ENCODE measurements at places on chromosomes 5 and 9.

DNA sequence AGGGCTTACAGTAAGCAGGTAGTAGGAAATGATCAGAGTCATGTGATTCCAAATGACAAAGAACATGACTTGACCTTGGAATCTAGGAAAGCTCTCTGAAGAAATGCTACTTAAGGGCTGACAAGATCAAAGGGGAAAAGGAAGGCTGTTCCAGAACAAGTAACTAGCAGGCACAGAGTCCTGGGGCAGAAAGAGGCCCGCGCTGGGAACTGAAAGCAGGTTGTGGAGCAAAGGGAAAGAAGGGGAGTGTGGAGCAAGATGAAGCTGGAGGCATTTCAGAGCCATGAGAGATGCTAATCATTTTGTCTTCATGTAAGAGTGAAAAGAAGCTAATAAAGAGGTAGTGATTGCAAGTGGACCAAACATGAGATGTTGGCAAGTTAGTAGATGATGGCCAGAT lies 397.5 kb downstream of the DTWD2 start:
- no peak for DNase-seq

DNA sequence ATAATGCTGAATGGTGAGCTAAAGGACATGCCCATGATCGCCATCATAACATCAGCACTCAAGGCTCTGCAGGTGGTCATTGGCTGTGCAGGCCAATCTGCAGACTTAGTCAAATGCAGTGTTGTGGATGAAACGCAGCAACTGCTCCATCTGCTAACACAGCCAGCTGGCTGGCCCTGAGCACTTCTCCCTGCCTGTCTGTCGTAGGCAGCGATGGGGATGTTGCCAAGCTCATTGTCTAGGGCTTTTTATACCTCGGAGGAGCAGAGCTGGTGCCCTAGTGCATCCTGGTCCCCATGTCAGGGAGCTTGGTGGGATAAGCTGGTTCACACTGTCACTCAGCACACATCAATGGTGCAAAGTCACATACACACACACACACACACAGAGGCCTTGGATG lies 189.4 kb downstream of the TENT4A start:
- DNase-seq, result no peak

DNA sequence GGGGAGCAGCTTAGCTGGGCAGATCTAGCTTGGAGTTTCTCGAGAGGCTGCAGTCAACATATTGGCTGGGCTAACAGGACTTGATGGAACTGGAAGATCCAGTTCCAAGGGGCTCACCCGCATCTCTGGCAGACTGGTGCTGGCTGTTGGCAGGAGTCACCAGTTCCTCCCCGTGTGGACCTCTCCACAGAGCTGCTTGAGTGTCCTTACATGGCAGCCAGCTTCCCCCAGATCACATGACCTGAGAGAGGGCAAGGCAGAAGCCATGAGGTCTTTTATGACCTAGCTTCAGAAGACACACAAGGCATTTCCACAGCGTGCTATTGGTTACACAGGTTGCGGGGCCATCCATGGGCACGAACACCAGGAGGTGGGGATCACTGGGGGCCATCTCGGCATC lies 26.4 kb upstream of the RXRA start:
- no peak for DNase-seq

DNA sequence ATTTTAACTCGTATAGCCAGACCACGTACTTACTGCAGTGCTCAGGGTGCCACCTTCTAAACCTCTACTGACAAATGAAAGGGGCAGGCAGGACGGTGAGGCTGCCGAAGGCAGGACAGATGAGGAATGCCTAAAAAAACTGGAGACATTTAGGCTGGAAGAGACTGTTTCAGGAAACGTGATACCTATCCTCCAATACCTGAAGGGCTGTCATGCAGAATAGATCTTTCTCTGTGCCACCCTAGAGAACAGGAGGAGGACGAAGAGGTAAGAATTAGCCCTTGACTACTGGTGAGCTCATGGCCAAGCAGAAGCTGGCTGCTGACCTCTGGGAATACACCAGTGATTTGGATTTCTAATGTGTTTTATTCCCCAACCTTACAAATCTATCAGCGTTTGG lies 139.4 kb downstream of the EFNA5 start:
- no peak for DNase-seq

DNA sequence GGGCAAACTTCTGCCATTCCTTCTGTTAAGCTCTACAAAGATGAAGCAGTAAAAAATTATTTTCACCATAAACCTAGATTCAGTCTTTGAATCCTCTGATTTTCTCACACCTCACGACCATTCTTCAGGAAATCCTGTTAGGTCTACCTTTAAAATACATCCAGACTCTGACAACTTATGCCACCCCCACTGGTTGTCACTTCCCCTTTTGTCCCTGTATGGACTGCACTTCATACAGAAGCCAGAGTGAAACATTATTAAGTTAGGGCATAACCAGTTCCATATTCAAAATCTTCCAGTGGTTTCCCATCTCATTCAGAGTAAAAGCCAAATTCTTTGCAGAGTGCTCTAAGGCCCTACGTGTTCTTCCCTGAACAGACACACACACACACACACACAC lies 499.8 kb downstream of the RASEF start:
- DNase-seq, result no peak

DNA sequence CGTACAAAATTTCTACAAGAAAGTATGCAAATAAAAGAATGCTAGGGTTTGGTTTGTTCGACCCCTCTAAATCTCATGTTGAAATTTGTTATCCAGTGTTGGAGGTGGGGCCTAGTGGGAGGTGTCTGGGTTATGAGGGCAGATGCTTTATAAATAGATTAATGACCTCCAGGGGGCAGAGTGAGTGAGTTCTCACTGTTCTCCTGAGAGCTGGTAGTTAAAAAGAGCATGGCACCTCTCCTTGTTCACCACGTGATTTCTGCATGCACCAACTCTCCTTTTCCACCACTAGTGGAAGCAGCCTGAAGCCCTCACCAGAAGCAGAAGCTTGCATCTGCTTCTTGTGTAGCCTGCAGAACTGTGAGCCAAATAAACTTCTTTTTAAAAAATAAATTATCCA lies 50.4 kb upstream of the FAM170A start:
- DNase-seq, result peak; percentile 55
